ENCODE measurements at places on chromosomes 6 and 20. TPM values are rescaled to one million over a fixed set of nuclear protein-coding genes. Genes with fewer than 3 reads are reported as not detected.

GPR6 gene
- not detected for total RNA-seq

TAB2 gene
- 192 TPM for total RNA-seq

MYLK4 gene
- 0.45 TPM for total RNA-seq

TINAG gene
- not detected for total RNA-seq

CGAS gene
- total RNA-seq: 18.9 TPM

TNFRSF6B gene
- total RNA-seq: not detected

TRIM15 gene
- total RNA-seq: not detected

PRSS35 gene
- total RNA-seq: not detected

RIPOR3 gene
- total RNA-seq: not detected

DNA sequence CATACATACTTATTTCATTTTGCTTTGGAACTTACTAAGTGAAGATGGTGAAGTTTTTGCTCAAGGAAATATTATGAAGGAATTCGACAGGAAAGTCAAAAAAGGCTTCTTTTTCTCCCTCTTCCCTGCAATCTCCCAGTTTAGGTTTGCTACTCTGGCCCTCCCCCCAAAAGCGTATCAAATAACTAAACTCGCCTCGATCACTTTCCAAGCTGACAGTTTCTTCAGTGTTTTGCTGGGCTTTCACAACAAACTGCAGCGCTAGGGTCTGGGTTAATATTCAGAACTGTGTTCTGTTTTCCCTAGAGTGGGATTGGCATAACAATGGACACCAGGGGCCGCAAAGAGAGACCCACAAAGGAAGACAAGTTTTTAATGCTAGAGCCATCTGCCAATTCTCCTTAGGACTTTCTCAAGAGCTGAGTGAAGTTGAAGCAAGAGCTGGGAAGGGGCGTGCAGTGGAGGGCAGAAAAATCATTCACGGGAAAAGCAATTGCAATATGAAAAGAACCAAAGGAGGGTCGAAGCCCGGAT, 57.8 kb downstream of the ATP9A start:
- H3K27ac ChIP-seq: no peak overlapping the region
- peaks cover 64% of the 10 kb centered on the region for H3K27me3 ChIP-seq
- peaks cover 4% of the 10 kb centered on the region for H3K4me1 ChIP-seq
- no peak overlapping the region for H3K4me3 ChIP-seq
- DNase-seq: no peak

GRCh38 chr6:43767553-43768505, 2.2 kb upstream of the VEGFA start:
- H3K27ac ChIP-seq: no peak overlapping the region
- H3K27me3 ChIP-seq: peaks cover 6% of the 10 kb centered on the region
- peaks cover 12% of the 10 kb centered on the region for H3K4me1 ChIP-seq
- no peak overlapping the region for H3K4me3 ChIP-seq
- DNase-seq: no peak
- H3K36me3 ChIP-seq: no peaks in the 10 kb centered on the region

DNA sequence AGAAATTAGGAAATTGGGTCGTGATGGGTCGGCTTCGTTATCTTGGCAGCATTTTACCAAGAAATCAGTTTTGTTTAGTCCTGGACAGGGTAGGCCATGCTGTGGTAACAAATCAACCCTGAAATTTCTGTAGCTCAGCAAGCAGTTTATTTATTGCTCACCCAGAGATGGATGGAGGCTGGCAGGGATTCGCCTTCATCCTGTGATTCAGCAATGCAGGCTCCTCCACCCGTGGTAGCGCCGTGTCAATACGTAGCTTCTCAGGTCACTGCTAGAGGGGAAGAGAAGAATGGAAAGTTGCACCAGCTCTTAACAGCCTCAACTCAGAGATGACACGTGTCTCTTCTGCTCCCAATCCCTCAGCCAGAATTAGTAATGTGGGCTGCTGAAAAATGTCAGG, 157.0 kb upstream of the SGK1 start:
- H3K4me3 ChIP-seq: no peak overlapping the region
- DNase-seq: no peak
- no peak overlapping the region for H3K27ac ChIP-seq
- peaks cover 3% of the 10 kb centered on the region for H3K36me3 ChIP-seq
- H3K4me1 ChIP-seq: peaks cover 4% of the 10 kb centered on the region
- peaks cover 4% of the 10 kb centered on the region for H3K27me3 ChIP-seq

DNA sequence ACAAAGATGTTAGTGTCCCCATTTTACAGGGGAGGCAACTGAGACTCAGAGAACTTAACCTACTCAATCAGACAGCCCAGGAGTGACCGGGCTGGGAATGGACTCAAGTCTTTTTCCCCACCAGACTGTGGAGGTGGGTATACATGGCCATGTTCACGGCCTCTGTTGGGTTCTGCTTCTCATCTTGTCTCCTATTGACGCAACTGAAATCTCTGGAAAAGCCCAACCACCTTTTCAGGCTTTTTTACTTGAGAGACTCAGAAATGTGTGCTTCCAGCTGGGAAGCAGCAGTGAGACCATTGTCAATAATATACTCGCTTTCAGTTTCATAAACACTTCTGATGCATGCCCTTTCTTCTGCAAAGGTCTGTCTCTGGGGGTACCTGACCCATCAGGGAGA, 70.7 kb downstream of the SOBP start:
- H3K36me3 ChIP-seq: no peaks in the 10 kb centered on the region
- H3K27me3 ChIP-seq: peaks cover 44% of the 10 kb centered on the region
- no peak overlapping the region for H3K4me3 ChIP-seq
- H3K4me1 ChIP-seq: no peaks in the 10 kb centered on the region
- no peak for DNase-seq
- no peak overlapping the region for H3K27ac ChIP-seq

DNA sequence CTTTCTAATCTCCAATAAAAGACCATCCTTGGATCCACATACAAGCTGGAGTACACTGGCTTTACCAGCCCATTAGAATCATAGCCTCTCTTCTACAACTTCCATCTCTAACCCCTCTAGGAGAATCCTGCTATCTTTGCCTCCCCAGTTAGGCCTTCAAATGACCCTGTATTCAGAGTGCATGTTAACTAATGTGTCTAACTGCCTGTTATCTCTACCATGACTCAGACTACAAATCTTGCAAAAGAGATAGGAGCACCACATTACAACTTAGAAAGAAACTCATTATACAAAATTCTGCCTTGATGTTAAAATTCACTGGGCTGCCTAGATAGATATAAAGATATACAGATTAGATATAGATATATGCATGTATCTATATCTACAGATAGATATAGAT, 28.2 kb downstream of the GPR63 start:
- H3K27ac ChIP-seq: no peak overlapping the region
- peaks cover 2% of the 10 kb centered on the region for H3K36me3 ChIP-seq
- no peak overlapping the region for H3K4me3 ChIP-seq
- no peak for DNase-seq
- H3K4me1 ChIP-seq: peaks cover 6% of the 10 kb centered on the region
- H3K27me3 ChIP-seq: peaks cover 5% of the 10 kb centered on the region

GRCh38 chr20:62487-62886, 25.0 kb upstream of the DEFB125 start:
- no peaks in the 10 kb centered on the region for H3K27me3 ChIP-seq
- no peak overlapping the region for H3K4me3 ChIP-seq
- no peak overlapping the region for H3K27ac ChIP-seq

DNA sequence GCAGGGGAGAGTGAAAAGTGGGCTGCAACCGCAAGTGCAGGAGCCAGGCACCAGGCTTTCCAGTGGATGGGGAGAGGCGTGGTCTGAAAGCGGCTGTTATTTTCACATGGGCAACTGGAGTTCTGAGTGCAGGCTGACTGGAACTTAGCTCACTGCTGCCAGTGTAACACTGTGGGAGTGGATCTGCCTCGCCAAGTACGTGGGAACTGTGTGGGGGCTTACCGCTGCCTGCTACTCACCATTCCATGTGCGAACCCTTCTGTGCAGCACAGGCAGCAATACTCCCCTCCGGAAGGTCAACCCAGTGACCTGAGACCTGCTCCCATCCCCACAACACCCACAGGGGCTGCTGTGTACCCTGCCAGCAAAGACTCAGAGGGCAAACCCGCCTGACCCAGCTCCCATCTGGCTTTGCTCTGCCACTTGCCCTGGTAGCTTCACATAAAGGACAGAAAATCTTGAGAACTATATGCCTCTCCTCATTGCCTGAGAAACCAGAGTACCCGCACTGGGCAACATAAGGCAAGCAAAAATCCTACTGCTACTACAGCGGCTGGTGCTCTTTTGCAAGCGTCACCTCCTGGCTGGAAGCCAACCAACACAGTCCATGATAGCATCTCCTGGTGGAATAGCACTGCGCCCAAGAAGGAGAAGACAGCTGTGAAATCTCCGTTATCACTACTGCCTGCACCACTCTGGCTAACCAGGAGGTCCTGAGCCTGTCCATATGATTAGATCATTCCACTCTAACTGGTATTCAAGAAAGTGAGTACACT, 54.4 kb upstream of the SIRPG start:
- no peaks in the 10 kb centered on the region for H3K27me3 ChIP-seq
- no peak overlapping the region for H3K27ac ChIP-seq
- H3K4me1 ChIP-seq: peaks cover 7% of the 10 kb centered on the region
- no peaks in the 10 kb centered on the region for H3K36me3 ChIP-seq

DNA sequence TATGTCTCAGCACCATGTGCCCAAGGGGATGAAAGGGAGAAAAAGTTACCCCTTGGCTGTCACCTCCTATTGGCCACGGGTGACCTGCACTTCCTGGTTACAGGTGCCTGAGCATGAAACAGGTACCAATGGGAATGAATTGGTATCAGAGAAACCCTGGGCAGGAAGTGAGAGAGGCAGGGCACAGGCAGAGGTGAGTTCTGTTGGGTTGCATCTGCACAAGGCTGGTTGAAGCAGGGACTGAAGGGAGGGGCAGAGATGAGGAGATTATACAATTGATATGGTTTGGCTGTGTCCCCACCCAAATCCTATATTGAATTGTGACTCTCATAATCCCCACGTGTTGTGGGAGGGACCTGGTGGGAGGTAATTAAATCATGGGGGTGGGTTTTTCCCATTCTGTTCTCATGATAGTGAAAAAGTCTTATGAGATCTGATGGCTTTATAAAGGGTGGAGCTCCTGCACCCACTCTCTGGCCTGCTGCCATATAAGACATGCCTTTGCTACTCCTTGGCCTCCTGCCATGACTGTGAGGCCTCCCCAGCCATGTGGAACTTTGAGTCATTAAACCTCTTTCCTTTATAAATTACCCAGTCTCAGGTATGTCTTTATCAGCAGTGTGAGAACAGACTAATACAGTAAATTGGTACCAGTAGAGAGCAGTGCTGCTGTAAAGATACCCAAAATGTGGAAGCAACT, 291.8 kb downstream of the LRFN2 start:
- H3K36me3 ChIP-seq: no peaks in the 10 kb centered on the region
- H3K27ac ChIP-seq: no peak overlapping the region
- H3K4me1 ChIP-seq: no peaks in the 10 kb centered on the region
- DNase-seq: no peak

GRCh38 chr6:135675862-135676261, 175.6 kb upstream of the PDE7B start:
- H3K4me3 ChIP-seq: no peak overlapping the region
- no peaks in the 10 kb centered on the region for H3K36me3 ChIP-seq
- H3K27ac ChIP-seq: no peak overlapping the region
- peaks cover 2% of the 10 kb centered on the region for H3K4me1 ChIP-seq

DNA sequence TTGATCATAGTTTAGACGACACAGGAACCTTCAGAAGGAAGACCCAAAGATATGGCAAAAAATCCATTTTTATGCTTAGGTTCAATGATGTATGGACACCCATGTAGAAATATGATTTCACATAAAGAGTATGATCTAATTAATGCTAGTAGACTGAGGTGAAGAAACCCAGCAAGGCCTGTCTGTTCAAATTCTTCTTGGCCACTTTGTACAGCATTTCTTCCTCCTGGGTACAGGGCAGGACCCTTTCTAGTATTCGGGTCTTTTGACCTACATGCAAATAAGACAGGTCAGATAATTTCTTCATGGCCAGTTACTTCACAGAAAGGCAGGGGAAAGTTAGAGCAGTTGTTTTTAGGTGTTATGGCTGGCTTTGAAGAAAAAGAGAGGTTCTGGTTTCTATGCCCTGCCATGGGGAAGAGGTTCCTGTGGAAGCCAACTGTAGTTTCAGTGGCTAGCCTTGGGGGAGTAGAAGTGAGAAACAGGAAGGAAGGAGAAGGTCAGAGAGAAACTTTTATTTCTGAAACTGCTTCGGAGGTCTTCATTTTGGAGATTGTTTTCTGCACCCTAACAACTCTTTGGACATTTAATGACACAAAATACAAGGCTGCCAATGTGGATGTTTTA, 208.3 kb downstream of the PTPRK start:
- no peaks in the 10 kb centered on the region for H3K27me3 ChIP-seq
- no peak for DNase-seq
- H3K4me1 ChIP-seq: peaks cover 3% of the 10 kb centered on the region
- no peak overlapping the region for H3K4me3 ChIP-seq

GRCh38 chr6:138357928-138358327, 19.8 kb upstream of the SMIM28 start:
- H3K4me3 ChIP-seq: no peak overlapping the region
- DNase-seq: no peak
- H3K27ac ChIP-seq: no peak overlapping the region
- no peaks in the 10 kb centered on the region for H3K4me1 ChIP-seq

GRCh38 chr20:1102016-1102415, 16.4 kb upstream of the PSMF1 start:
- no peak overlapping the region for H3K4me3 ChIP-seq
- H3K36me3 ChIP-seq: peaks cover 2% of the 10 kb centered on the region
- DNase-seq: no peak

DNA sequence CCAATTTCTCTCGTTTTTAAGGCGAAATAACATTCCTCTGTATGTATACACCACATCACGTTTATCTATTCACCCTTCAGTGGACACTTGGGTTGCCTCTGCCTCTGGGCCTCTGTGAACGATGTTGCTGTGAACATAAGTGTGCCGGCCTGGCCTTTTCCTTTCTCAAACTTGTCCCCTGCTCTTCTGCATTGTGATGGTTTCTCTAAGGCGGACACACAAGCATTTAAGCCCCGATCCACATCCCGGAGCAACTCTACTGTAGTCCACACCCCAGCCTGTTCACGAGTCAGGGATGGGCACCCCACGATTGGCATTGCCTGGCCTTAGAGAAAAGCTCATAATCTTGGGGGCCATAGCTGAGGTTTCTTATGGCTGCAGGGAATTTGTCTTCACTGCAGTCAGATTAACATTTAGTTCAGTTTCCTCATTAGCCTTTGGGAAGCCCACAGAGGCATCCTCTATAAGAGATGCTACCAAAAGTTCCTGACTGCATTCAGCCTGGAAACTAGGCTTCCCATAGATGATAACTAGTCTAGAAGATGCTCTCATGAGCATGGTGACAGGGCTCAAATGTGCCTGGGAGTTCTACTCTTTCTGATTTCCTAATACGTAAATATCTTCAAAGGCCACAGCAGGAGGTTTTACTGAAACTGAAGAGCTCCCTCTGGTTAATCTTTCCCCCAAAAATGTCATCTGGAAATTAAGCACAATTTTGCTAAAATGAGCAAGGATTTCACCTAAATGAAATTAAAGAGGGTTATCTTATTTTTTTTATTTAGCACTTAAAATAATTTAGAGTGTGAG, 762 bp downstream of the ZC3H12D start:
- DNase-seq: no peak
- H3K36me3 ChIP-seq: peaks cover 15% of the 10 kb centered on the region
- H3K4me3 ChIP-seq: peak overlapping the region; percentile 100

GRCh38 chr20:5145365-5146098, 18.7 kb downstream of the CDS2 start:
- no peaks in the 10 kb centered on the region for H3K27me3 ChIP-seq
- H3K4me1 ChIP-seq: peaks cover 47% of the 10 kb centered on the region
- peak overlapping the region; percentile 29 for H3K27ac ChIP-seq
- peaks cover 2% of the 10 kb centered on the region for H3K36me3 ChIP-seq
- H3K4me3 ChIP-seq: no peak overlapping the region

All from T-helper 17 cell (primary cell).